ENCODE measurements at places on chromosomes 12 and 14. TPM values are rescaled to one million over a fixed set of nuclear protein-coding genes. Genes with fewer than 3 reads are reported as not detected.

DNA sequence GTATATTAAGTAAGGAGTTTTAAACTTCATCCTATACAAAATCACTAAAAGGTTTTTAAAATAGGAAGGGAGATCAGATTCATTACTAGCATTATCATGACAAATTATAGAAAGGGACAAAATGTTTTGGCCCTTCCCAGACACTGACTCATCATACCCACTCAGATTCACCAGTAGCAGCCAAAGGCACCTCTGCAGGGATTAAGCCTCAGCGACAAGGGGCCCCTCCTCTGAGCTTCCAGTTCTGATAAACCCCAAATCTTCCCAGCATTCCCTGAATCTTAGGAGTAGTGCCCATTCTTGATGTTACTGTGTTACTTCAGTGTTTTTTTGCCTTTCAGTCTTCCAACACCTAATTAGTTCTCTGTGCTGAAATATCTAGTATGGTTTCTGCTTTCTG, 14.5 kb downstream of the KRAS start:
- DNase-seq = no peak

DNA sequence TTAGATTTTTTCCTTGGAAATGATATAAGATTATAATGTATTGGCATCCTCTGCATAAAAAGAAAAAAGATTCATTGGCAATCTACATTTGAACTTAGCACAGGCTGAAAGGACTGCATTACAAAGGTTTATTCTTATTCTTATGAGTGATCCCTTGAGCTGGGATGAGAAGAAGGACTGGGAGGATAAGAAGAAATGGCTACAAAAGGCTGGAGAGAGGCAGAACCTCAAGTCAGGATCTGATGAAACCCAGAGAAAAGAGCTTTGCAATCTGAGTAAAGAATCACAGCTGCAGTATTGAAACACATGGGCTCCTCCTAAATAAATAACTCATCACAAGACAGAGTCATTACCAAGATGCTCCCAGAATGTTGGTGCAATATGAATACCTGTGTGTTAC, 1635.4 kb upstream of the FLRT2 start:
- DNase-seq = no peak

DNA sequence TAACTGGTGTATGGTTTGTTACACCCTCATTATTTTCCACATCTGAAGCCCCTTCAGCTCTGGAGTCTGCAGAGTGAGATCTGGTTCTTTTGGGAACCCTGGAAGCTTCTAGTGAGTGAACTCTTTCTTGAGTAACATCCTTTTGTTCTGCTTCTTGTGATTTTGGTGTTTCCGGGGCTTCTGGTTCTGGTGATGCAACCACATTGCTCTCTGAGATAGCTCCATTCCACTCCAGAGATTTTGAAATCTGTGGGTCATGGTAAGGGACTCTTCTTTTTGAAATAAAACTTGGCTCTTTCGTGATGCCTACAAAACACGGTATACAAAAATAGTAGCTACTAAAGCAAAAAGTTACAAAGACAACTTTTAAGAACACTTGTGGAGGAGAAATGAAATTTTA, 5.4 kb downstream of the MDM1 start:
- no peak for DNase-seq

DNA sequence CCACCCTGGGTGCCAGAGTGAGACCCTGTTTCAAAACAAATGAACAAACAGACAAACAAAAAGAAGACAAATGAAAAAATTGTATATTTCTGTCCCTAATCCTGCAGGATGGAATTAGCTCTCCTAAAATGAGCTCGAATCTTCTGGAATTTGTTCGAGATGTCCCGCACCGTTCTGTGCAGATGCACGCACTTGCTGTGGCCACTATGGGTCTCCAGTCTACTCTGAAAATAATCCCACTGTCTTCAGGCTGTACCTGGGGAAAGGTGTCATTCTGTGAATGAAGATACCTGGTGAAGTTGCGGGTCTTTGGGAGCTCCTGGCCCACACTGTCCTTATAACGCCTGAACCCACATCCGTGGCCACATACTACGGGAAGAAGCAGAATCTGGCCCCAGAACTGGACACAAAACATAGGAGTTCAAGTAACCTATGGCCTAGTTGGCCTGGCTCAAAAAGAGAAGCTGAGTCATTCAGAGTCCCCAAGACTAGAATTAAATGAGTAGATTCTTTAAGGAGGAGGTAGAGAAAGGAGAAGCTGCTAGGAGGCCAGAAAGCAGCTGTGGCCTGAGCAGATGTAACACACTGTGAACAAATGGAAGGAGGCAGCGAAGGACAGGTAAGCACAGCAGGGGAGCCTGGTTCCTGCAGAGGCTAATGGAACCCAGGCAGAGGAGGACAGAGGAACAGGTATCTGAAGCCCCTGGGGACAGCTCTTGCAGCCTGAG, 108.6 kb downstream of the FOXN3 start:
- DNase-seq = no peak

- DNase-seq = no peak
These were observed 107.3 kb downstream of the PIK3C2G start for GRCh38 chr12:18368594-18368993.

DNA sequence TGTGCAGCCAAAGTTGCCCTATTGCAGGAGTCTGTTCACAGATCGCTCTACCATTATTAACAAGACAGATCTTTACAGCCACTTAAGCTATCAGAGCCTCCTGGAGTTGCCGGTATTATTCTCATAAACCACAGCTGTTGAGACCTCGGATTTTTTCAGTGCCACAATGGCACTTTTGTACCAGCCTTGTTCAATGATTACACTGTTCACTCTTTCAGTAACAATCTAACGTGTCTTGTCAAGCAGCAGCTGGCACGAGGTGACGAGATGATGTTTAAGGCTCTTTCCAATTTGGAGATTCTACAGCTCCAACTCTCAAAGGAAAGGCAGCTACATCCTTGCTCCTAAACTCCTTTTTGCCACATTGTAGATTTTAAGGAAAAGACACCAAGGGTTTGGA, 30.7 kb downstream of the LRIG3 start:
- DNase-seq = no peak

DNA sequence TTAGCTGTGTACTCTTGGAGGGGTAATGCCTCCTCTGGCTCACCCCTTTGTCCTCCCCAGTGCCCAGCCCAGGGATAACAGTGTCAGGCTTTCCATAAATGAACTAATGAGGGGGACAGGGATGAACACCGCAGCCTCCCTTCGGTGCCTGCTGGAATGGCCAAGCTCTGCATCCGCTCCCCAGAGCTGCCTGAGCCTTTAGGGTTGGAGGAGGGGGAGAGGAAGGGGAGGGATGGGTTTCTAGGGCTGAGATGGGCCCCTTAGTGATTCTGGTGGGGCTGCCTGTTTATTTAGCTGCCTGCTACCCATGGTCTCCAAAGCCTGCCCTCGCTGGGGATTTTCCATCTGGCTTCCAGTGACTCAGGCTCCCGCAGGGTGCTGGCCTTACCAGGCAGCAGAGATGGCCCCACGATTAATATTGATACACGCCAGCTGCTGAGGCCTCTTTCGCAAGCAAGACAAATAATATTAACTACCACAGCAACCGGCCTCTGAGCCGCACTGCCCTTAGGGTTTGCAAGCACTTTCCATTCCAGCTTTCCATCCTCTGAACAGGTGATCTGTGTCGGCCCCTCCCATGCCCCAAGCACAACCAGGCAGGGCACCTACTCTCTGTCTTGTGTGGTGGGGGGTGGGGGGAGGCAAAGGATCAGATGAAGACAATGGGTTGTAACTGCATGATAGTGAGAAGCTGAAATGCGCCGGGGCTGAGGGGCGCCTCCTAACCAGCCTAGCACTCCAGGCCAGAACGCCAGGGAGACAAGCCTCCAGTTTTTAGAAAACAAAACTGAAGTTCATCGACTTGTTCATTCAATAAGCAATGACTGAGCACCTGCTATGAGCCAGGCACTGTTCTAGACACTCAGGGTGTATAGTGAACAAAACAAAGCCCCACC, 56.7 kb downstream of the C14orf132 start:
- DNase-seq = peak; percentile 93

GRCh38 chr12:113067987-113068935, 11.7 kb downstream of the DTX1 start:
- no peak for DNase-seq

GRCh38 chr14:72237722-72238666, 305.8 kb downstream of the RGS6 start:
- DNase-seq = no peak

DNA sequence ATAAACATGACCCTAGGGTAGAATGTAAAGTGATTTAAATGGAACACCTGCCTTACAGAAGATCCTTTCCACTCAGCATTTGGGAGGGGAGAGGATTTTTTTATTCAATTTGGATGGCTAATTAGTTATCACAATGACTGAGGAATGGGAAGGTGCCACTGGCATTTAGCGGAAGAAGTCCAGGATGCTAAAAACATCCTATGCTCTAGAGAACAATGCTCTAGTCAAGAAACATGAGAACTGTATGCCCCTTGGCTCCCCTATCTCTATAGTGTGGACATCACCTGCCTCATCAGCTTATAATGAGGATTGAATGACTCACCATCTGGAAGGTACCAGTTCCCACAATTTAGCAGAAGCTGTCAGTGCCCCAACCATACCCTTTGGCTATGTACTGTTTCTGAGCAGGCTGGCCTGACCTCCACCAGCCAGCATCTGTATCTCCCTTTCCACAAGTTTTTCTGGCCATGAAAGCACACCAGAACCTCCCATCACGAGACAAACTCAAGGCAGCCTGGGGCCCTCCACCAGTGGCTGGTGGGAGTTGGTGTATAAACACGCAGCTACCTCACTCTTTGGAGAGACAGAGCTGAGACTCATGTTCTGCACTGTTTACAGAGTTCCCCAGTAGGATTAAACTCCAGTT, 109.7 kb upstream of the VASH1 start:
- DNase-seq = no peak

GRCh38 chr14:34817768-34818167, 57.4 kb downstream of the BAZ1A start:
- DNase-seq = no peak

GRCh38 chr14:101557811-101558738, 3.2 kb upstream of the DIO3 start:
- no peak for DNase-seq

DNA sequence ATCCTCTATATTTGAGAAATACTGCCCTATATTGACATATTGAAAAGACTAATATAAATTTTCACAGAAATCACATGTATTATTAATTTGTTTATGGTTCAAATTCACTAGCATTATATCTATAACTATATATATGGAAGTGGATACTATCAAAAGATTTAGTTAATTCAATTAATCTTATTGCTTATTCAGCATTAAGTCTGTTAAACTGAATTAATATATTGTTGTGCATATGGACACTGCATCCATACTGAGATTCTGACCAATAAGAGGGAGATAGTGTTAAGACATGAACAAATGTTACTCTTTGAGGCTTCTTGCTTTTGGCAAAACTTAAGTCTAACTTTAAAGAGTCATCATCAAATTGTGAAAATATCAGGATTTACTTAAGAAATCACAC, 52.0 kb upstream of the C12orf50 start:
- no peak for DNase-seq

- no peak for DNase-seq
These were observed 1103.4 kb downstream of the LRFN5 start for GRCh38 chr14:42710071-42710470.

GRCh38 chr12:54418441-54419087, 502 bp downstream of the ITGA5 start:
- DNase-seq = no peak

TAS2R42 gene
- not detected for total RNA-seq

MSI1 gene
- 1.0 TPM for total RNA-seq

RBM19 gene
- 33.6 TPM for total RNA-seq

ETNK1 gene
- 63.0 TPM for total RNA-seq

KCNC2 gene
- total RNA-seq = not detected

Measured in osteocyte (in vitro differentiated cells).